ENCODE measurements at places on chromosomes 16 and 17.

GRCh38 chr17:82781894-82782274 is 30.0 kb downstream of the TBCD start:
- peak; percentile 75 for DNase-seq

DNA sequence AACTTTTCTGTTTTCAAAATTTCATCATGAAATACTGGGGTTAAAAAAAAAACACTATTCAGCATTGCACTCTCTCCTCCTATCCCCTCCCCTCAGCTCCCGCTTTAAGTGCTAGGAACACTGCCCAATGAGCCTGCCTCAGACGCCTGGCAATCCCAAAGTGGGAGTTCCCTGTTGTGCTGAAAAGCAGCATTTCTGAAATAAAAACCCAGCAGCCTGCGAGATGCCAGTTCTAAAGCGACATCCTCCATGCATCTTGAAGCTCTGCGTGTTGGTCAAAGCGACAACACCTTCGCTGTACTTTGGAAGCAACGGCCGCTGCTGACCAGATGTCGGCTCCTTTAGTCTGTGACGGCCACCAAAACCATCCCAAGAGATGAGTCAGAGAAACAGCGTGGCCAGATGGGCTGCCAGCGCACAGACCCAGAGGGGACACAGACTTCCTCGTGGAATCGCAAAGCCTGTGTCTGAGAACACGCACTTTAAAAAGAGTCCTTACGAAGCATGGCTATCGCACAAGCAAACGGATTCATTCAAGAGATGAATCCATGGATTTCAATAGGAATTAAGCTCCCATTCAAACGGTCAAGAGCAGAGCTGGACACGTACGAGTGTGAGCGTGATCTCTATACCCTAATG is 32.8 kb downstream of the FBXO31 start:
- peak; percentile 19 for DNase-seq

DNA sequence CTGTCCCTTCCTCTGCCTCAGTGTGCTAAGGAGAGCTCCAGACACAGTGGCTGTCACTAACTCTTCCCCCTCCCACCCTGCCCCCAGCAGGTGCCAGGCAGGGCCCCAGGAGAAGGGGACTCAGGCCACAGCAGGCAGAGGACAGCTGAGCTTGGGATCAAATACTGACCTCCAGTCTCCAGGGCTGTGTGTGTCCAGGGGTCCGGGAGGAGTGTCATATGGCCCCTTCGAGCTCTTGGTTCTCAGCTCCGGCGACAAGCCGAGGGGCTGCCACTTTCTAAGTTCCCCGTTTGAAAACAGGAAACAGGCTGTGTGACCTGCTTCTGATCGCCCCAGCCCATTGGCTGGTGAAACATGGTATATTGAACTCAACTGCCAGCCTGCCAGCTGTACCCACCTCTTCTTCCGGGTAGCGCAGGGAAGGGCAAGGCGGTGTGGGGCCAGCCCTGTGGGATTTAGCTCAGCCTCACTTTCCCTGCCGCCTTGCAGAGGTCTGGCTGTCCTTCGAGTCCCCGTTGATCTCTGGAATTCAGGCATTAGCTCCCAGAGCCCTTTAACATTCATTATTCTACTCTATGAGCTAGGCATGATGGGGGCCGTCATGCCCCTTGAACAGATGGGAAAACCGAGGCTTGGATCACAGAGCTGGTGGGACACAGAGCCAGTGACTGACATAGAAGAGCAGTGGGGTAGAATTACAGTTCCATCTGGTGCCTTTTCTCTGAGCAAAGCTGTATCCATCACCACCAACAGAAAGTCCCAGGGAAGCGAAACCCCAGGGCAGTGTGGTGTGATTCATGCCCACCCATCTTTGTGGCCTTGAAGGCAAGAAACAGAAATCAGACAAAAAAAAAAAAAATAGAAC is at the start of gene SNX20:
SNX20 (minus strand) TSS at position 292 of the 865 bp plus-strand sequence. CDS start 3,786 bp downstream, outside the sequence.
- no peak for DNase-seq

GRCh38 chr17:47883589-47884426 is 12.2 kb upstream of the SP2 start:
- no peak for DNase-seq
